ENCODE measurements at places on chromosomes 1 and 21. TPM values are rescaled to one million over a fixed set of nuclear protein-coding genes. Genes with fewer than 3 reads are reported as not detected.

GRCh38 chr21:43611598-43612369 lies 47.5 kb downstream of the HSF2BP start:
- DNase-seq: no peak

DNA sequence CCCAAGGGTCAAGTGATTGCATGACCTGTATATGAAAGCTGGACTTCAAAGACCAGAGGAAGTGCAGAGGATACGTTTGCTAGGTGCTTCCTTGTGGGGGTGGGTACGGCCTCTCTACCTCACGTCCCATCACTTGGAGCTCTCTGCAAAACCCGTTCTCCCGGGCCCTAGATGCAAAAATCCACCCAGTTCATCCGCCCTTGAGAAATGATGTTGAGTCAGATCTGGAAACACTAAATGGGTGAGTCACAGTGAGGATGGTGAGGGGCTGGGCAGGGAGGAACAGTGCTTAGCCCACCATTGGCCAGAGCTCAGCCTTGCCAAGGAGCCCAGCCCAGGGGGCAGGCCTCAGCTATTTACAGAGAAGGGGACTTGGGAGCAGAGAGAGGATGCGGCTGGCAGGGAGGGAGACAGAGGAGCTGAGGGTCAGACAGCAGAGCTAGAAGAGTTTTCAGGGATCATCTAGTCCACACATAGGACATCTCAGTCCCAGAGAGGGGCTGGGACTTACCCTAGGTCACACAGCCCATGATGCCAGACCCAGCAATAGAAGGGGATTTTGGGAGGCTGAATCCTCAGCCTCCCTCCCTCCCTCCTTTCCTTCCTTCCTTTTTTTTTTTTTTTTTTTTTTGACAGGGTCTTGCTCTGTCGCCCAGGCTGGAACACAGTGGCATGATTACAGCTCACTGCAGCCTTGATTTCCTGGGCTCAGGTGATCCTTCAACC lies 14.6 kb downstream of the ARHGEF10L start:
- DNase-seq: no peak

- no peak for DNase-seq
Measured at GRCh38 chr1:99652881-99653281, 7.0 kb downstream of the PALMD start.

- no peak for DNase-seq
Measured at GRCh38 chr1:15465674-15466073, 9.1 kb downstream of the CELA2A start.

DNA sequence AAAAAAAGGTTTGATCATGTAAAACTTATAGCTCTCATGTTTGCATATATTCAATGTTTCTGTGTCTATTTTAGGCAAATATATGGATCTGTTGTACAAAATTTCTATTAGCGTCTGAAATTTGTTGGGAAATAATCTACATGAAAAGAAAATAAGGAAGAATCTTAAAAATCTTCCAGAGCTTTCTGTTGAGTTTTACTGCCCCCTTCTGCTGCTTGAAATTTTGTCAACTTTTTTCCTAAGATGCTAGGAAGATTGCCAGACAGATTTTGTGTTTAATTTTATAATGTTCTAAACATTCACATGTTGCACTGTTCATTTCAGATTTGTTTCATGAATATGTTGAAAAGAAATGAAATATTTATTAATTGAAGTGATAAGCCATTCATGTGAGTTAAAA lies 2.5 kb upstream of the PTGS2 start:
- no peak for DNase-seq

DNA sequence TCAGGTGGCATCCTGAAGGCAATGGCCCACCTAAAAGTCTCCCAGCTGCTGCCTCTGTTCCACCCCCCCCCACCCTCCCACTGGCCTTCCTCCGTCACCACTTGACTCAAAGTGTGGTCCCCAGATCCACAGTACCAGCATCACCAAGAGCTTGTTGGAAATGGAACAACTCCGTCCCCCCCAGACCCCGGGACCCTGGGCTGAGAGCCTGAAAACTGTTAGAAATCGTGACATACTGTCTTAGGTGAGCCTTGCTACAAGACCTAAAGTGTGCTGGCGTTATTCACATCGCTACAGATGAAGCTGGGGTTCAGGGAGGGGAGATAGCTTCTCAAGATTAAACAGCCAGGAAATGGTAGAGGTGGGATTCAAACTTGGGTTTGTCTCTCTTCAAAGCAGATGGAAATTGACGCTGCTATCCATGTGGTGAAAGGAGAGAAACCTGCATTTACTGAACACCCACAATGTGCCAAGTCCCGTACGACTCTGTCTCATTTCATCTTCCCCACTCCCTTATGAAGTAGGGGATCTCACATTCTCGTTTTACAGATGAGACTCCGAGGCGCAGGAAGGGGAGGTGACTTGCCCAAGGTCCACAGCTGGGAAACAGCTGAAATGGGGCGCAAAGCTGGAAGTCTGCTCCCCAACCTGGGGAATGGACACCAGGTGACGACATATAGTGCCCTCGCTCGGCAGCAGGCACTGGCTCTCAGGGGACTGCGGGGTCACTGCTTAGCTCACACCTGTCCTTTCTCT lies 52.8 kb upstream of the IFFO2 start:
- peak; percentile 78 for DNase-seq

- DNase-seq: no peak
Measured at GRCh38 chr1:107871259-107871658, 93.7 kb downstream of the VAV3 start.

GRCh38 chr1:179973198-179974110 lies 18.8 kb downstream of the CEP350 start:
- DNase-seq: no peak

GRCh38 chr1:41452704-41453290 lies 31.7 kb downstream of the EDN2 start:
- DNase-seq: no peak

- DNase-seq: no peak
Measured at GRCh38 chr1:192889082-192889481, 80.2 kb downstream of the RGS2 start.

- no peak for DNase-seq
Measured at GRCh38 chr1:165668184-165668583, 30.2 kb downstream of the ALDH9A1 start.

DNA sequence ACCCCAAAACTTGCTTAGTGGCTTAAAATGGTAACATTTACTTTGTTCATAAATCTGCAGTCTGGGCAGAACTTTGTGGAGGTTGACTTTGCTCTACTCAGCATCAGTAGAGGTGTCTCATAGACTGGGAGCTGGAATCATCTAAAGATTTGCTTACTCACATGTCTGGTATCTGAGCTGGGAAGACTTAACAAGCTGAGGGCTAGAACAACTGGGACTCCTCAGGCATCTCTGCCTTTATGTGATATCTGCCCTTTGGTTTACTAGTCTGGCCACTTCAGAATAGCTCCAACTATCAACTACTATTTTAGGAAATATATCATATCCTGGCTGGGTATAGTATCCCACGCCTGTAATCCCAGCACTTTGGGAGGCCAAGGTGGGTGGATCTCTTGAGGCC lies 82.5 kb downstream of the C4BPA start:
- no peak for DNase-seq

DNA sequence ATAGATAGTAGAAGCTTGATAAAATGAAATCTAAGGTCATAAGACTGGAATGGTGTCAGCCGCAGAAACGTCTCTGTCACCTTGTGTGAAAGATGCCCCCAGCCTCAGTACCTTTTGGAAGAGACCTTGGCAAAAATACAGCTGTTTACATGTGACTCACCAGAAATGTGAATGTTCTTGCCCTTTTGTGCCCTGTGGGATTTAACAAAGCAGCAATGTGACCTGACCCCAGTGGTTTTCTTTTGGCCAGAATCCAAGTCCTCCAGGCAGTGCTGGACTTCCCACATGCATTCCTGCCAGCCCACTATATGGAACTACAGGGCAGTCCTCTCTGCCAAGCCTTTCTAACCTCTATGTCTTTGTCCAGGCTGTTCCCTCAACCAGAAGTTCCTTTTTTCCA lies 27.2 kb upstream of the LRRC8C start:
- no peak for DNase-seq

- no peak for DNase-seq
Measured at GRCh38 chr1:197448121-197448779, 180.2 kb downstream of the CRB1 start.

- no peak for DNase-seq
Measured at GRCh38 chr1:115411371-115412063, 73.5 kb upstream of the NGF start.

DNA sequence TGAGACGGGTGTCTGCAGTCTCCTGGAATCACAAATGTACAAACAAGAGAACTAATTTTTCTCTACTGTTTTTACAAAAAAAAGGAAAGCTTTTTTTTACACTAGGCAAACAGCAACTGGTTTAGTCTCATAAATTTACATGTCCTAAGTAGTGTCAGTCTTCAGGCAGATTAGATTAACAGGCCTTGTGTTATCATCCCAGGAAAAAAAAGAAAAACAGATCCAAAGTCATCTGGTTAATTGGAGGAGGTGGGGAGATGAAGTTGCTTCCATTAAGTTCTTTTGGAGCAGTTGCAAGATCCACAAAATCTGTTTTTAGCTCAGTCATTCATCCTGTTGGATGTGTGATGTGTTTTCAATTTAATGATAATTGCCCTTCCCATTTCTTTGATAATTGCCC lies 363.5 kb upstream of the ADGRL2 start:
- no peak for DNase-seq

DNA sequence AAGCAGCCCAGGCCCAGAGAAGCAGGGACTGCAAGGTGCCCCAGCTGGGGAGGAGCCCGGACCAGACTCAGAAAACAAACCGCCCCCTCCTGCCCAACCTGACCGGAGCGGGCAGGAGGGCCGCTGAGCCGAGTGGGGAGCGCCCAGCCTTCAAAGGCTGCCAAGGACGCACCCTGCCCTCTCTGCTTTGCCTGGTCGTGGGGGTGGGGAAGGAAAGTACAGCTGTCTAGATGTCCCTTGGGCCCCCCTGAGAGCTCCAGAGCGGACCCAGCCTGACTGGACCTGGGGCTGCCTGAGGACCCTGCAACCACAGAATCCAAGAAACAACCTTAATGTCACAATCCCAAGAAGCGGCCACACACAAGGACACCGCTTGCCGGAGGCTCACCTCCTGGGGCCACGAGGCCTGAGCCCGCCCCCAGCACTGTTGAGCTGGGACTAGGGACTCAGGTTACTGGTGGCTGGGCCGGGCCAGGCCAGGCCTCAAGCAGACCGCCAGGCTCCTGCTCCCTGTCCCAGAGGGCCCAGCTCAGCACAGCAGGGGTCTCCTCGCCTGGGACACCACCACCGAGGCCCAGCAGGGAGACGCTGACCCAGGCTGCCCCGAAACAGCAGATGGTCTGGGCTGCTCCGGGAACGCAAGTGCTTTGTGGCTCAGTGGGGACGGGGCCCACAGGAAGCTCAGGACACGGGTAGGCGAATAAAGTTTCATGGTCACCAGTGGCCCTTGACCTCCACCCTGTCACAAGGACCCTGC lies 1.4 kb downstream of the DVL1 start:
- no peak for DNase-seq

DNA sequence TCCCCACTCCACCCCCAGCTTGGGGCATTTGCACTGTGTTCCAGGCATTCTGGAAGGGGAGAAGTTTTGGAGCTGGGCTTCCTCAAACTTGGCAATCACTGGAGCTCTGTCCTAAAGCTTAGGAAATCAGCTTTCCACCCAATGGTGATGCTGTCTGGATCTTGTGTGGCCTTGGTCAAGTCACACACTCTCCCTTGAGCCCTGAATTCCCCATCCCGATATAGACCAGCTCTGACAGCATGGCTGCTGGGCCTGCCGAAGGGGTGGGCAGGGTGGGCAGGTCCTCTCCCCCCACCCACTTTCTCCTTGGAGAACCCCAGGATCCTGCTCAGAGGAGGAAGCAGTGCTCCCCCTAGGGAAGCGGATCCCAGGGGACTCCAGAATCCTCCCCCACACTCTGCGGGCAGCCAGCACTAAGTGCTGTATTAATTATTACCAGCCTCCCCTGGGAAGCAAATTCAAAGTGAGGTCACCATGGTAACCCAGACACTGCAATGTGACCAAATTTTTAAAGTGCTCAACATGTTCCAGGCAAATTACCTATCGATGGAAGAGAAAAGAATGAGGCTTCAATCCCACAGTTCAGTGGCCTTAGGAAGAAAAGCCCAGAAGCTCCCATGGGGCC lies 21.3 kb upstream of the LDLRAP1 start:
- DNase-seq: no peak

GRCh38 chr1:91754348-91754747 lies 131.6 kb downstream of the TGFBR3 start:
- DNase-seq: peak; percentile 26

DNA sequence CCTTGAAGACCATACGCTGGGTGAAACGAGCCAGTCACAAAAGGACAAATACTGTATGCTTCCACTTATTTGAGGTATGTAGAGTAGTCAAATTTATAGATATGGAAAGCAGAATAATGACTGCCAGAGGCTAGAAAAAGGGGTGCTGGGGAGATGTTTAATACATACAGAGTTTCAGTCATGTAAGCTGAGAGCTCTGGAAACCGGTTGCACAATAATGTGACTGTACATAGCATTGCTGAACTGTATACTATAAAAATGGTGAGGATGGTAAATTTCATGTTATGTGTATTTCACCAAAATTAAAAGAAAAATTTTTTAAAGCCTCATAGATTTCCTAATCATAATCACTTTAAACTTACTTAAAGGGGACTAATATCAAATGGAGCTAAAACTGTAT lies 110.8 kb downstream of the ZZZ3 start:
- DNase-seq: no peak

DNA sequence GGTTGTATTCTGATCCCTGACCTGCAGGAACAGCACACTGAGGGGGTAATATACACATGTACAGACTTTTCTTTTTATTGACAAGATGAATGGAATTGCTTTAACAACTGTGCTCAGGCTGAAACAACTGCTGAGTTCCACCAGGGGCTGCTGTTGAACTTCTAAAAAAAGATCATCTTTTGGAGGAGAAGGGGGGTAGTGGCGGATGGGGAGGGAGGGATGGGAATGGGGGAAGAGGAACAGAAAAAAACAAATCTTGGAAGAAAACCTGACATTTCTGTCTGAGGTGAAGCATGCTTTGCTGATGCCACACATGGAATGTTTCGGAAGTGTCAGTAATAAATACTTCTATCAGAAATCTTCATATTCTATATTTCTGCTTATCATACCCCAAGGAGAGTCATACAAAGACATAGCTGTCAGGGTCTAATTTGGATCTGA lies 75.0 kb downstream of the RWDD3 start:
- no peak for DNase-seq

TNNT2 gene
- 14.7 TPM for total RNA-seq

FCGR3A gene
- 8.6 TPM for total RNA-seq

CTSE gene
- not detected for total RNA-seq

CHIA gene
- total RNA-seq: not detected

PPP1R8 gene
- 42.7 TPM for total RNA-seq

SPRR3 gene
- not detected for total RNA-seq

IL22RA1 gene
- total RNA-seq: 34.7 TPM

ZNF687 gene
- total RNA-seq: 21.9 TPM

CCDC27 gene
- total RNA-seq: not detected

OR2L8 gene
- not detected for total RNA-seq

RGSL1 gene
- total RNA-seq: not detected

CELF3 gene
- total RNA-seq: not detected

MAN1C1 gene
- total RNA-seq: 6.9 TPM

INAVA gene
- 176 TPM for total RNA-seq

TPTE gene
- not detected for total RNA-seq

FNDC5 gene
- total RNA-seq: not detected

BGLAP gene
- 0.69 TPM for total RNA-seq

Data from lower leg skin (tissue), 4 donors.